ENCODE measurements at places on chromosomes 12 and 14. TPM values are rescaled to one million over a fixed set of nuclear protein-coding genes. Genes with fewer than 3 reads are reported as not detected.

ADCY4 gene
- 55.1 TPM for total RNA-seq

DPF3 gene
- total RNA-seq: 4.2 TPM

TPH2 gene
- total RNA-seq: not detected

PROX2 gene
- total RNA-seq: under 0.01 TPM

ATF1 gene
- total RNA-seq: 16.7 TPM

A2M gene
- total RNA-seq: 37.6 TPM

CAPZA3 gene
- total RNA-seq: not detected

DNAH10 gene
- total RNA-seq: under 0.01 TPM

Data from vein endothelial cell (primary cell).